ENCODE measurements at places on chromosomes 3 and 15.

- peak; percentile 66 for DNase-seq
These were observed at the start of gene DAPK2 for GRCh38 chr15:64046421-64047153. Gene DAPK2 (minus strand): TSS chr15:64046485. CDS start chr15:64040261, 6,224 bp downstream.

DNA sequence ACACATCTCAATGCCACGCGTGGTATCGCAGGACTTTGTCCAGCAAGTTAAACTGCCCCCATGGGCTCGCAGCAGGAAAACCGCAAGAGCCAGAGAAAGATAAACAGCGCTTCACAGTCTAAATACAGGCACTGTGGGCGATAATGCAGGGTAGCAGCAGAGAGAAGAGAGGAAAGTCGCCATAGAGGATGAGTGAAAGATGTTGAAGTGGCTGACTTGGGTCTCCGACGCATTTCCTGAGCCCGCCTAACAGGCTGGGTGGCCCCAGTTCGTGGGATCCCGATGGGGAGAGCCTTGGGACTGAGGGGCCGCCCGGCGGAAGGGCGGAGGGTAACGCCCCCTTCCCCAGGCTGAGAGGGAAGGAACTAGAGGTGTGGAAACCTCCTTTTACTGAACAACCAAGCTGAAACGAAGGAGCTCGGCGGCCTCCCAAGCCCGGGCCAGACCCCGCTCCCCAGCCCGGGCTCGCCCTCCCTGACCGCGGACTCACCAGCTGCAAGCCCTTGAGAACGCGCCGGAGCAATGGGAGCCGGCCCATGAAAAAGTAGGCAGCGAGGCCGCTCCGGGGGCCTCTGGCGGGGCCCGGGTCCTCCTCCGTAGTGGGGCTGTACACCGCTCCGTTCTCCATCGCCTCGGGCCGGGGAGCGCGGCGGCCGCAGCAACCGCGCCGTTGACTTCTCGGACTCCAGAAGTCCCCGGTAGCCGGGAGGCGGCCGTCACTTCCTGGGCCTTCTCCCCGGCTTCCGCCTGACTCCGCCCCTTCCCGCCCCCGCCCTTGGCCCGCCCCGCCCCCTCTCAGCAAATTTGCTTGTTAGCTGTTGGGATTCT lies at the start of gene CMTM6:
Gene CMTM6, minus strand, starts transcription at position 735 of the 828 bp plus-strand sequence. Its CDS starts 107 bp downstream, at position 628.
- DNase-seq: peak; percentile 92

DNA sequence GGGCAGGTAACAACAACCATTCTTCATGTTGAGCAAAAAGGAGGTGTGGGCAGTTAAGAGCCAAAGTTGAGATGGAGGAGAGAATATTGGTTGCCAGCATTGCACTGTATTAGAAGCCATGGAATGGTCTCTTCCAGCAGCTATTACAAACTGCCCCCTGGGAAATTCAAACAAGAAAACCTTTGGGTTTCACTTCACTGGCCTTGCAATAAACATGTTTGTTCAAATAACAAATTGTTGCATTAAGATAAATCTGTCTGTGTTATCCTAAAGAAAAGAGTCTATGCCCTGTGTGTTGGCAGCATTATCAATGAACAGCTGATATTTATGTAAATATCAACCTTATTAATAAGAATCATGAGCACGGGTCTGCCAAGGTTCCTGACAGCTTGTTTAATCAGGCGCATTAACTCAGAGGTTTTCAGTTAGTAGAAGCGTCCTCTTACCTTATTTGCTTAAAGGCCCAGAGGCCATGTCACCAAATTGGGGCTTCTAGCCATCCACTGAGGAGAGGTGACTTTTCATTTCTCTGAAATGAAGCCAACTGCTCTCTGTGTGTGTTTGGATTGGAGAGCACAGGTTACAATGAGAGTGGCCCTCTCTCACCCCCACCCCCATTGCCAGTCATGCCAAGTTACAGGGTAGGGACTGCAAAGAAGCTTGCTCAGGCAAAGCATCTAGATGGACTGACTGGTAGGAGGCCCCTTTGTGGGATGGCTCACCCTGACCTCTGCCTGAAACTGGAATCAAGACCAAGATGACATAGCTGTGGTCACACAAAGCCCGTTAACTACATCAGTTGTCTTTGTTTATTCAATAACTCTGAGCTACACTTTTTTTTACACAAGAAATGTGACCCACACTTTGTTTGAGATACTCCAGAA lies 10.5 kb downstream of the FILIP1L start:
- no peak for DNase-seq

DNA sequence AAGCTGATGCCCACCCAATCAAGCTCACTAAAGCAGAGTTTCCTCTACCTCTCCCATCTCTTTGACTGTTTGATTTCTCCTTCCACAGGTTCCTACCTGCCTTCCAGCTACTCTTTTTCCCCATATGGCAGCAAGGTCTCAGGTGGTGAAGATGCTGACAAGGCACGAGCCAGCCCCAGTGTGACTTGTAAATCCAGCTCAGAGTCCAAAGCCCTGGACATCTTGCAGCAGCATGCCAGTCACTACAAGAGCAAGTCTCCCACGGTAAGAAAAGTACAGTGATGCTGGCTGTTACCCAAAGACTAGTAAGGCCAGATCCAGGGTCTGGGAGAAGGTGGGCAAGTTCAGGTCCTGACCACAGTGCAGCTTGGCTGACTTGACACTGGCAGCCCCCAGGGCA lies 95.3 kb downstream of the RBPMS2 start:
- DNase-seq: no peak

GRCh38 chr3:170602556-170602955 lies 16.7 kb upstream of the SLC7A14 start:
- DNase-seq: no peak

DNA sequence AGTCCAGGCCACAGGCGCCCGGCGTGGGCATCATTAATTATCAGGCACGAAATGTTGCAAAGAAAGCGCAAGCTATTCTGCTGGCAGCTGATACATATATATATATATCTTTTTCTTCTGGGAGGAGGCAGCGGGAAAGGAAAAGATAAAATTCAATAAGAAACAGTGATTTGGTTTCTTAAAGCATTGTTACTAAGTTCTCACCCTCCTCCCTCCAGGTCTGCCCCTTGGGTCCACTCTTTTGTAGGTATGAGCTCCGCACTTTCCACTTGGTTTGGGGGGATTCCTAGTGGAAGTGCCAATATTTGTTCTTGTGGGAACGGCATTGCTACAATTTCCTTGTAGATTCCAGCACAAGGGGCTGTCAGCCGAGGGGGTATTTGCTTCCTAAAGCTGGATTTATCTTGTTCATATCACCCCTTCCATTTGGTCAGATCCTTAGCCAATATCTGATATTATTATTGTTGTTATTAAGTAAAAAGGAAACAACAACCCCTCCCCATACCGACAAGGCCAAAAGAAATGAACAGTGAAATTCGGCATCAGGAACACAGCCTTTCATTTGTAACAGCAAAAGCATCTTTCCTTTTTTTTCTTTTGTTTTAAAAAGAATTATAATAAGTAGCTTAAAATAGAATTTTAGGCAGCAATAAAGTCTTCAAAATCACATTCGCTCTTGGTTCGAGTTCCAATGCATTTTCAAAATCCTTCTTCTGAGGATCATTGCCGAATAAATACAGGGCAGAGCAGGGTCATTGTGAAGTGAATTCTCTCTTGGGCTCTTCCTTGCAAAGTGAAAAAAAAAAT lies 15.6 kb downstream of the ZIC1 start:
- DNase-seq: no peak

Data from A549 (cell line).